ENCODE measurements at places on chromosomes 4 and X.

GRCh38 chr4:149280806-149281205, 534.8 kb downstream of the IQCM start:
- DNase-seq: no peak

DNA sequence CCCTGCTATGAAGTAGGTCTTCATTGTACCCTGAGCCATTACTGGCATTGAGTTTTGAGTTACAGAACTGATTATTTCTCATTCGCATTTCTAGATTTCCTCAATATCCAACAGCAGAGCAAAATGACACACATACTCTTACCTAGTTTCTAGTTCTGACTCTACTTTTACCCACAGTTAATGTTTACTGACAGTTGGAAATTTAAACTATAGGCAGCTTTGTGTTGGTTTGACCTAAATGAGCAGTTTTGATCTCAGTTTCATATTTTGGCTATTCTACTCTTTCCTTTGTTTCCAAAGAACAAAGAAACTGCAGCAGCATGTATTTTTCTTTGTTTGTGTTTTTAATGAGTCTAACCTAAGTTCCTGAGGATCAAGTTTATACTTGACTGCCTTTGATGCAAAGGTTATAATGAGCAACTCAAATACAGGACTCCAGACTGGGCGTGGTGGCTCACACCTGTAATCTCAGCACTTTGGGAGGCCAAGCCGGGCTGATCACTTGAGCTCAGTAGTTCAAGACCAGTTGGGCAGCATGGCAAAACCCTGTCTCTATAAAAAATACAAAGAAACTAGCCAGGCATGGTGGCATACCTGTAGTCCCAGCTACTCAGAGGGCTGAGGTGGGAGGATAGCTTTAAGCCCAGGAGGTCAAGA, 30.4 kb downstream of the TXK start:
- DNase-seq: no peak

- DNase-seq: peak; percentile 22
Observed at GRCh38 chr4:154491341-154492271, at the start of gene DCHS2. TSS of gene DCHS2 (minus strand) at chr4:154491799. CDS start at chr4:154491355, 444 bp downstream.

- no peak for DNase-seq
Observed at GRCh38 chrX:148567779-148568178, 67.4 kb downstream of the AFF2 start.

- no peak for DNase-seq
Observed at GRCh38 chr4:91984466-91984865, 319.3 kb upstream of the GRID2 start.

GRCh38 chr4:68954126-68954525, 2.5 kb upstream of the UGT2A3 start:
- no peak for DNase-seq

GRCh38 chrX:37472836-37473235, 98.6 kb upstream of the LANCL3 start:
- no peak for DNase-seq

DNA sequence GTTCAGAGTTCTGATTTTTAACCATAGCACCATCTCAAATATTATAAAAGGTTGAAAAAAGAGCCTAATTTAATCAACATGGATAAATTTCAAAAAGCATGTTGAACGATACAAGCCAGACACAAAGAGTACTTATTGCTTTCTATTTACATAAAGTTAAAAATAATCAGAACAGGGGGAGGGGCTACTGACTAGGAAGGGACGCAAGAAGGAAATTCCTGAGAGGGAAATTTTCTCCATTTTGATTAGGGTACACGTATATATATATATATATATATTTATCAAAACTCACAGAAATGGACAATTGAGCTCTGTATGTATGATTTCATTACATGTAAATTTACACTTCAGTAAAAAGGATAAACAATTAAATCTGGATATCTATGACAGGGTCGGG, 482 bp upstream of the MBTPS2 start:
- DNase-seq: peak; percentile 32

GRCh38 chr4:157840034-157840433, 332.8 kb downstream of the GASK1B start:
- no peak for DNase-seq

GRCh38 chrX:7028246-7028645, 119.3 kb upstream of the STS start:
- DNase-seq: no peak

DNA sequence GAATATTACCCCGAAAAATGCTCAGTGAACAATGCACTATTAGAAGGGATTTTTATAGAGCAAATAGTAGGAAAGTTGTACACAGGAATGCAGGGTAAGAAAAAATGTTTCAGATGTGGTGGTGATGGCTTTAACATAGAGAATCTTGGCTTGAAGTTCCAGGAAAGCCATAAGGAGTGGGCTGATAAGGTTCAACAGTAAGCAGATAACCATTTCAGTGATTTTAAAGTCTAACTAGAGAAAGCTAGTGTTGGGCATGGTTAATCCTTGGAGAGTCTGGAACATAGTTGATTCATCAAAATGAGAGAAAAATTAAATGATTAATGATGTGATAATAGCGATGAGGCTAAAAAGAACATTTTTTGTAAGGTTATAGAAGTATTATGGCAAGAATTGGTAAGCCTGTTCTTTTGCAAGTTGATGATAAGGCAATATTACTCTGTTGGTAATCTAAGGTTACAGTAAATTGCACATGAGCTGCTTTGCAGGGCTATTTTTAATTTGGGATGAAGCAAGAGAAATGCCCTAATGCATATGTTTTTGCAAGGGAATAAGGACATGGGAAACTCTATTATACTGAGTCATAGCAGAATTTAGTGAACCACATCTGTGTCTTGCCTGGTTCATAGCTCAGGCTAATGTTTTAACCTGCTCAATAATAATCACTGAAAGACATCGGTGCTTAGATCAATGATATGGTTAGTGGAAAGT, 44.3 kb downstream of the GALNTL6 start:
- DNase-seq: peak; percentile 53

DNA sequence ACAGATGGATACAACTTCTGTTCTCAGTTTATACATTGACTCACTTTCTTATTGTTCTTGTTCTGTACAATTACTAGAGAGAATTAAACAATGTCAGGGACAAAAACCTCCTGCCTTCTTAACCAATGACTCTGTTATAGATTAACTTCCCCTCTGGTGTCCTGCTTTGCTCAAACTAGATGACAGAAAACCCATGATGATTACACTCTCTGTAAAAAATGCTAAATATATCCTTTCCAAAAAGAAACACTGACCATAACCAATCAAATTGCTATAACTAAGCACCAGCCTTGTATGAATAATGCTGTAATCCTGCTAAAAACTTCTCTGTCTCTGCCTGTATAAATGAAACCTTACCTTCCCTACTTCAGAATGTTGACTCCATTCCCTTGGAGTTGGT, 29.8 kb upstream of the IL13RA2 start:
- DNase-seq: peak; percentile 49

DNA sequence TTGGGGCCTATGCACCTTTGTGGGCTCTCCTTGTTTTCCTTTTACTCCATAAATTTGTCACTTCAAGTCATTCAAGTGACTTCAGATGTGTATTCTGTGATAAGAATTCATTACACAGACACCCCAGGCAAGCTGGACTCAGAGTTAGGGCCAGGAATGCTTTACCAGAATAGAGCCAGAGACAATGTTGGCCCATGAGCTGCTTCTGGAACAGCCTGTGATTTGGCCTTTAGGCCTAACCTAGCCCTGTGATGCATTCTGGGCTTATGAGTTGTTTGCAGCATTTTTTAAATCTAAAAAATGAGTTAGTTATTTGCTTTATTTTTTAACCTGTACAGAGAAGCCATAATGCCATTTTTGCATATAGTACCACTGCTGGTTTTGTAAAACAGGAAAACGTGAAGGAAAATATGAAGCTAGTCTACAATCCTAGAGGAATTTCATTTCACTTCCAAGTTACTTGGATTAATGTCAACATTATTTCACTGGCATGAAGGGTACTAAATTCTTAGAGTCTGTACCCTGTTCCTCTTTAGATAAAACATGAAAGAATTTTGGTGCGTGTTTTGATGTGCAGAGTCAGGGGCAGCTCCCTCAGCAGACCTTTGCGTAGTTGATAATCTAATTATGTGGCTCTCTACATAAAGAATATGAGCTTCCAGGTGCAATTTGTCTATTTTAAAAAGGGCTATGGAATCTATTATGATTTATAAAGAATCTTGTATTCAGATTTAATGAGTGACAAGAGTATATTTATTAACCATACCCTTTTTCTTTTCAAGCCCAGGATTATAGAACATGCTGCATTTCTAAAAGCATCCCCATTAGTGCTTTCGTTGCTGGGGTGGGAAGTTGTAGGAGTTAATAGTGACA, 84.7 kb downstream of the ARHGAP10 start:
- no peak for DNase-seq

DNA sequence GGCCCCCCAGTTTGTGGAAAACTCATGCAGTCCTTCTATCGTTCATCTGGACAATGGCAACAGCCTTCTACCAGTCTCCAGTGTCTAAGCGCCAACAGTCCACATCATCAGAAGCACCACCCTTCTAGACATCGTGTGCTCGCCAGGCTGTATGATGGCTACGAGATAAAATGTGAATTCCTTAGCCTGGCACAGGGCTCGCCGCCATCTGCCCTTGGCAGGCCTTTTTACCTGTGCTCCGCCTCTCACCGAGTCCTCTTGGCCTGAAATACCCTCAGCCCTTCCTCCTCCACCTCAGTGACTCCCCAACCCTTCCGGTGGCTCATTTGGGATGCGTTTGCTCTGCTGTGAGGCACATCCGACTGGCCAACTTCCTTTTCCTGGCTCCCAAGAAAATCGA, 15.9 kb upstream of the STS start:
- DNase-seq: no peak

DNA sequence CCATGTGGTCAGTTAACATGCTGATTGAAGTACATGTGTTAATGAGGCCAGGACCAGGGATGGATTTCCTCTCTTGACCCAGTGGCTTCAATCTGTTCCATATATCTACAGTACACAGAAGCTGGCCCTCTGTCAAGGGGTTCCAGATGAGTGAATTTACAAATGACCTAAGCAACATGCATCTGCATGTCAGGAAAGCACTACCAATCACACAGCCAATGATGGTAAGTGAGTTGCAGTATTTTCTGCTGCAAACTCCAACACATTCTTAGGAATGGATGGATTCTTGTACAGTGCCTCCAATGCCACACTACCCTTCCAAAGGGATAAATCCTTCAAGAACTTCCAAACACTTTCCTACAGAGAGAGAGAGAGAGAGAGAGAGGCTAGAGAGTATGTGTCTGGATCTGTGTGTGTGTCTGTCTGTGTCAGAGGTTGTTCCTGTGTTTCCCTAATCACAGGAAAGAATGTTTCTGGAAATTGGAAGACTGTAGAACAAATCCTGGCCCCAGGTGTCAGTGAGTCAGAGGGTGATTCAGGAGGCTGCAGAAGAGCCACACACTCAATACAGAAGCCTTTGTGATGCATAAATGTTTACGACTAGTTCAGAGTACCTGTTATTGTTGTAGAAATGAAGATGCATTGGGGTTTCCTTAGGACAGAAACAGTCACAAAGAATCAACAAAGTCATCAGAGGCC, 107.5 kb downstream of the GUCY2F start:
- no peak for DNase-seq

DNA sequence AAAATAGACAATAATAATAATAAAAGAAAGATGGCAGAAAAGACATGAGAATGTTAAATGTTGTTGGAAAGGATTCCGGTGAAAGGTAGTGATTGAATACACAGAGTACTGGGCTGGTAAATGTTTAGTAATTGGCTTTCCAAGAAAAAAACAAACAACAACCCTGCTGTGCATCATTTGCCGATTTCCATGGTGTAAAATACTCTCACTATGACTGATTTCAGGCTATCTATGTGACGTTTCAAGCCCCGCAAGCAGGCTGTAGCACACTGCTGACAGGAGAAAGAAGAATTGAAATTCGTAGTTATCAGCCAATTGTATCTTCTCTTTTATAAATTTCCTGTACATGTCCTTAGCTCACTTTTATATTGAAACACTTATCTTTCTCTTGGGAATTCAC, 13.6 kb upstream of the SEPTIN6 start:
- no peak for DNase-seq

Data from iris pigment epithelial cell (primary cell).